Common myeloid progenitor, CD34-positive (primary cell): ENCODE measurements at places on chromosomes 11 and 22.
A peak's percentile ranks its signal among the peaks of the same experiment; 100 is the strongest.

DNA sequence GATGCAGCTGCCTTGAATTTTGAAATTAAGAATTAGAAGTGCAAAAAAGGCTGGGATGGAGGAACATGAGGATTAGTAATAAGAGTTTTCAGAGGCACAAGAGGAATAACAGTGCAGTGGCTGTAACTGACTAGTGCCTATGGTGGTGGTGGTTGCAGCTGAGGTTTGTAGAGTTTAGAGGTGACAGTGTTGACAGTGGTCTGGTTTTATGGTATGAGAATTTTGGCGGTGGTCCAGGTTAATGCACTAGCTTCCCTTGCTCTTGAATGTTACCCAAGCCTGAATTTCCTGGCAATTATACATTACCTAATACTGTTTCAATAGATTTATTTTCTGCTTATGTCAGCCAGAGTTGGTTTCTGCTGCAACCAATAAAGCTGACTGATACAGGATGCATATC lies 112.8 kb upstream of the C11orf87 start:
- no peak for DNase-seq

DNA sequence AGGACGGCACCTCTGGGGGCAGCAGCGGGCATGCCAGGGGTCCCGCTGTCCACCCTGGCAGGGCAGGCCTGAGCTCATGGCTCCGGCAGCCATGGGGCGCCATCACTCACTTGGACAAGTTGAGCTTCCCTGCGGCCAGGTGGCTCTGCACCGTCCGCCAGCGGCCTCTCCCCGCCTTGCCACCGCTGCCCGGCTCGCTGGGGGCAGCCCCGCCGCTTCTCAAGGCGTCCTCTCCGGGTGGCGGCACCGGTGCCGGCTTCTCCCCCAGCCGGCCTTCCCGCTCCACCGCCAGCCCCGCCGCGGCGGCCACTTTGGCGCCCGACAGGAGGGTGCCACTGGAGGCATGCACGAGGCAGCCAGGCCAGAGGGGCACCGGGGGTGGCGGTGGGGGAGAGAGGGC lies 35.0 kb downstream of the SYT7 start:
- DNase-seq: no peak

DNA sequence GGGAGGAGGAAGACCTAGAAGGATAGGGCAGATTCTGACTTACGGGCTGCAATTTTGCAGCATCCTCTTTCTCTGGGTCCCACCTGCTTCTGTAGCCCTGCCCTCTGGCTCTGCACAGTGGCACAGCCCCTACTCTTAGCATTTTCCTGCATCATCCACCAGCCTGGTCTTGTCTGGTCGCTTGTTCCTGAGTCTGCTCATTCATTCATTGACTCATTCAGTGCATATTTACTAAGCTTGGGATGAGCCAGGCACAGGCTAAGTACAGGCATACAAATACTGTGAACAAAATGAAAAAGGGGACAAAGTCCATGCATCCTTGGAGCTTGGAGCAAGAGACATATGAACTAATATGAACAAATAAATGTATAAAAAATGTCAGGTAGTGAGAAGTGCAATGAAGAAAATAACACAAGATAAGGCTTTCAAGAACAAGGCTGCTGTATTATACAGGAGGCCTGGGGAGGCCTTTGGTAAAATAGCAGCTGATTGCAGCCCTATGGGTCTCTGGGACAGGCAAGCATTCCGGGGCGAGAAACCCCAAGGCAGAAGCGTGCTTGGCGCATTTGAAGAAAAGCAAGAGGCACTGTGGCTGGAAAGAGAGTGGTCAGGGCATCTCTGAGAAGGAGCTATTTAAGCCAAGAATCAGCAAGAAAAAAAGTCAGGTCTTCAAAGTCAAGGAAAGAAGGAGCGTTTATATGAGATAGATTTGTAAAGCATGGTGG lies 108.0 kb upstream of the ALX4 start:
- no peak for DNase-seq

- DNase-seq: peak; percentile 15
Observed at GRCh38 chr22:20523086-20523983, 15.9 kb downstream of the MED15 start.

- peak; percentile 34 for DNase-seq
Observed at GRCh38 chr11:132264616-132265015, 894.2 kb downstream of the NTM start.

DNA sequence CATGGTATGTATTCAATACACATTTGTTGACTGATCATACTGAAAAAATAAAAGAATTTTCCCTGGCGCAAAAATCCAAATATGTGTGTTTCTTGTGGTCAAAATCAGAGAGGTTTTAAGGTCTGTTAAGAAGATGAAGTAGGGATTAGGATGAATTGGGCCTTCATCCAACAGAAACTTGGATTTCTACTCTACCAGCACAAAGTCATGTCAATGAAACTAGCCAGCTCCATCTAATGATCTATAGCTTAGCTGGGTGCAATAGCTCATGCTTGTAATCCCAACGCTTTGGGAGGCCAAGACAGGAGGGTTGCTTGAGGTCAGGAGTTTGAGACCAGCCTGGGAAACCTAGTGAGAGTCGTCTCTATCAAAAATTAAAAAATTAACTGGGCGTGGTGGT lies 65.5 kb downstream of the USP35 start:
- DNase-seq: no peak

DNA sequence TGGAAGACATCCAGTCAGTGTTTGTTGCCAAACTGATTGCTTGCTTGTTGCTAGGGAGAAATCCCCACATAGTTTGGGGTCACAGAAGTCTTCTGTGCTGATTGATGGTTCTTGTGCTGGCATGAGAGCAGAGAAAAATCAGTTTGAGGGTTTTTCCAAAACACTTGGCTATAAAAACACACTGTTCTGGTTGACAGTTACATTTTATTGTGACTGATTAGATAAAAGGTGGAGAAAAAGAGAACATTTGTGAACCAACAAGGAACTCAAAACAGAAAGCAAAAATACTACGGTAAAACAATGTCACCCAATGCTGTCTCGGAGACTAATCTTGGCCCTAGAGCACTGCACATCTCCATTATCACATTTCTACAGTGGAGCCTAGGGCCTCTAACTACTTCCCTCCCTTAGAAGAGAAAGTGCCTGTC lies 14.4 kb upstream of the EIF4G2 start:
- peak; percentile 91 for DNase-seq

- no peak for DNase-seq
Observed at GRCh38 chr22:35783943-35784614, 66.4 kb downstream of the APOL5 start.

GRCh38 chr11:65002706-65003105 lies 5.9 kb upstream of the BATF2 start:
- no peak for DNase-seq

DNA sequence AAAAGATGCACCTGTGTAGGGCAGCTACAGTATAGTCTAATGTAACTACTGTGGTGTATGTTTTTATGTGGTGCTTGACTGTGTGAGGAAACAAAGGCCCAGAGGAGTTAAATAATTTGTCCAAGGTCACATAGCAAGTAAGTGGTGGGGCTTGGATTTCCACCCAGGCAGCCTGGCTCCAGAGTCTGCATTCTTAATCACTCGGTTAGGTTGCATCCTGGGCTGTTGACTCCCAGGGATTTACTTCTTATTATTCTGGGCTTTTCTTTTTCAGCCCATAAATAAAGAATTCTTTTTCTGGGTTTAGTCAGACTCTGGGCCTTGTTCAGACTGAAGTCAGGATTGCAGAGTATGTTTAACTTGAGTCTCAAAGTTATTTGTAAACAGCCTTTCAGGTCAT lies 82.1 kb downstream of the ARHGAP42 start:
- DNase-seq: no peak

- no peak for DNase-seq
Observed at GRCh38 chr22:26463688-26464087, 19.9 kb downstream of the HPS4 start.

GRCh38 chr11:78876676-78877075 lies 302.0 kb upstream of the NARS2 start:
- DNase-seq: no peak

GRCh38 chr11:74464746-74465145 lies 2.6 kb downstream of the KCNE3 start:
- no peak for DNase-seq

- DNase-seq: peak; percentile 53
Observed at GRCh38 chr11:68383976-68384501, 71.6 kb downstream of the LRP5 start.

GRCh38 chr22:29456211-29456671 lies 17.9 kb downstream of the RFPL1 start:
- DNase-seq: no peak

DNA sequence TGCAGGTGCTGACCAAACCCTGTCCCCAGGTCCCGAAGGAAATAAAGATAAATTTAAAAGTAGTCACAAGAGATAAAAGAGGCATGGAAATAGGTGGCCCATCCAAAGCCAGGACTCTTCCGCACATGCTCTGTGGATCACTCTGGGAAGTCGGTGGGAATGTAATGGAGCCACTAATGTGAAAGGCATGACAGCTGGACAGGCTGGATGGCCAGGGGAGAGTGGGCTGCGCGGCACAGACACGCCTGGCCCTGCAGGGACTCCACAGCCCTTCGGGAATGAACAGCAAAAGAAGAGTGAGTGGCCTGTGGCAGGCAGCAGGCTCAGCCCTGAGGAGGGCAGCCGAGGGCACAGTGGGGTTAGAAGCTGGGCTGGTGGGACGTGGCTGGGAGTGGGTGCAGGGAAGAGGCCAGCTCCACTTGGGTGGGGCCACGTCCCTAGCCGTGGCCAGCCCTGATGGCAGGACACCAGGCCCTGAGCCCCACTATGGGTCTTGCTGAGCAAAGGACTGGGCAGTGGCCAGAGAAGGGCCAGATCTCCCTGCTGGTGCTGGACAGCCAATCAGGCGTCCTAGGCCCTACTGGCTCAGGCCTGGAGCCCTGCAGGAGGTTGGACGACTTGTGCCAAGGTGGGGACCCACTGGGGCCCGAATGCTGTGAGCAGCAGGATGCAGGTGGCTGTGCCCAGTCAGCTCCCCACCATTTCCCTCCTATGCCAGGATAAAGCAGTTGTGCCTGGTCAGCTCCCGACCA lies 31.3 kb upstream of the GNB1L start:
- DNase-seq: no peak

- no peak for DNase-seq
Observed at GRCh38 chr22:40258017-40258416, 80.3 kb downstream of the TNRC6B start.

GRCh38 chr22:43011079-43011478 lies 3.9 kb downstream of the PACSIN2 start:
- no peak for DNase-seq

DNA sequence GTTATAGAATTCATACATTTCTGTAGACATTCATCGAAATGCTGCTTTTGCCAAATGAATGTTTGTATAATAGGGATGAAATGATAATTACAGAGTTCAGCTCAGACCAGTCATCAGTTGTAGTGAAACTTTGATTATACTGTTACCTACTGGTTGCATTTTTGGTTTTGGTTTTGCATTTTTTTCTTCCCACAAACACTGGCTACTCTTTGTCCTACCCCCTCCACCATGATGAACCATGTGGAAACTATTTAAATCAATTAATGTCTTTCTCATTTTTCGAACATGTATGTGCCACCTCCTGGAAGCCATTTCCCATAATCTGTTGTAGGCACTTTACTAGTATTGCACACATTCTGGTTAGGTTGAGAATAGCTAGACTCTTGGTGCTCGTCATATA lies 75.3 kb upstream of the MTNR1B start:
- DNase-seq: no peak

DNA sequence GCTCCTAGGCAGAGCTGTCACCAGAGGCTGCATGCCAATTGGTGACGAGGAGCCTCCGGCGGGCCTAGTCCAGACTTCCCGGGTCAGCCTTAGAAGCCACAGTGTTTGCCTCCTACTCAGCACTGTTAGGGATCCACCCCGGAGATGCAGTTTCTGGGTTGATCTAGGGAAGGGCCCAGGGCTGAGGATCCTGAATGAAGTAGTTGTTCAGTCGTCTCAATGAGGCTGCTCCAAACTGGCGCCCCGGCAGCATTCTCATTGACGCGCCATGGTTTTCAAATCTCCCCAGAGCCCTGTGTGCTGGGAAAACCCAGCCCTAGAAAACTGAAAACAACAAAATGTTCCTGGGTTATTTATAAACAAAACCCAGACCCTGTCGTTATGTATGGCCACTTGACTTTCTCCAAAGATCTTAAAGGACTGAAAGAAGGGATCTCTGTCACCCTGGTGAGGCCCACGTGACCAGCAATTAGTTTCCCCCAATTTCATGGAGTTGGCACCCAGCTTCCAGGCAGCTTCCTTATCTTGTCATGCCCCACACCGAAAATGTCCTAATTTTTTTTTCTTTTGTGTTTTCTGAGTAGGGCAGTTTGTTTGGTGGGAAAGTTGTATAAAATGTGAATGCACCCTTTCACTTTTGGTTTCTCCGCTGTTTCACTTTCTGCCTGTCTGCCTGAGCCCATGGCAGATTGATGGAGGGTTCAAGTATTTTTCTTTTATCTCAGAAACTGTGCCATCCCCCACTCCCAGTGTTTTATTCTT lies 2.0 kb upstream of the EHD1 start:
- DNase-seq: no peak

DNA sequence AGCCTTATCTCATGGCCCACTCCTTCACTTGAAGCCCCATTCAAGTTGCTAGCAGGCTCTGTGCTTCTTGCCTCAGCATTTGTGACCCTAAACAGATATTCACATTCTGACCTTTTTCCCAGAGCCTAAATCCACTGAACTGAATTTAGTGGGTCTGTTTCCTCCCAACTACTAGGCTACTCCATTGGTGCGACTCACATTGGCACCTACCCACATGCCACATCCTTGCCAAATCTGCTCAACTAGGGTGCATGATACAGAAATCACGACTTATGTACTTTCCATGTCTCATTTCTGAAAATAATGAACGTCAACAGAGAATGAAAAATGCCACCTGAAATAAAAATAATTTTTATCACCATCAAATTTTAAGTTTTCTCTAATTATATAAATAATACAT lies 8.4 kb upstream of the MMP12 start:
- no peak for DNase-seq

DNA sequence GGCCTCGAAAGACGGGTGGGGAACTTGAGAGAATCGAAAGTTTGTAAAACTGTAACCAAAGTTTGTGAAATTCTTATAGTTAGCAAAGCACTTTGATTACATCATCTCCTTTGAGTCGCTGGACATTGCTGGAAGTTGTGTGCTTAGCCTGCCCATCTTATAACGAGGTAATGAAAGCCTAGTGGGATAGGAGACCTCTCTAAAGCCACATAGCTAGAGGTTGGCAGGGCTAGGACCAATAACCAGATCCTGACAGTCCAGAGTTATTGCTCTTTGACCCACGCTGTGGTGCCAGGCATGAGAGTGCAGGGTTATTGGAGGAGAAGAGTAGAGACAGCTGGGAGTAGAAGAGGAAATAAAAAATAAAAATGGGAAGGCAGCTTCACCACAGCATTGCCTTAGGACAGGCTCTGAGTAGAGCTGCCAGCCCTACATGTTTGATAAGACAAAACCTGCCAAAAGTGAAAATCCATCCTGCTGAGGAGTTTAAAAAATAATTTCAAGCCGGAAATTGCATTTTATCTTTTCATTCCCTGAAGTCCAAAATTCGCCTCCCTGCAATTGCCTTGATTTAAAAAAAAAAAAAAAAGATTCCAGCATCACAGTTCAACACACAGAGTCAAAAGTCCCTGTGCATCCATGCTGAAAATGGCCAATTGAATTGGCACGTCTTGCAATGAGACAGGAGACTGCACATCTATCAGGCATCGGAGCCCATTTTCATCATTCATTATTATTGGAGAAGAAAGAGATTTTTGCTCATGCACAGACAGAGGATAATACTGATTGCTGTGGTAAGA lies 225.5 kb upstream of the POU2AF2 start:
- DNase-seq: no peak
